IPS DF 19.7 (cell line): ENCODE measurements at places on chromosomes 16 and 17.

- no peak for DNase-seq
These were observed 116.9 kb upstream of the CDH13 start for GRCh38 chr16:82509691-82510430.

DNA sequence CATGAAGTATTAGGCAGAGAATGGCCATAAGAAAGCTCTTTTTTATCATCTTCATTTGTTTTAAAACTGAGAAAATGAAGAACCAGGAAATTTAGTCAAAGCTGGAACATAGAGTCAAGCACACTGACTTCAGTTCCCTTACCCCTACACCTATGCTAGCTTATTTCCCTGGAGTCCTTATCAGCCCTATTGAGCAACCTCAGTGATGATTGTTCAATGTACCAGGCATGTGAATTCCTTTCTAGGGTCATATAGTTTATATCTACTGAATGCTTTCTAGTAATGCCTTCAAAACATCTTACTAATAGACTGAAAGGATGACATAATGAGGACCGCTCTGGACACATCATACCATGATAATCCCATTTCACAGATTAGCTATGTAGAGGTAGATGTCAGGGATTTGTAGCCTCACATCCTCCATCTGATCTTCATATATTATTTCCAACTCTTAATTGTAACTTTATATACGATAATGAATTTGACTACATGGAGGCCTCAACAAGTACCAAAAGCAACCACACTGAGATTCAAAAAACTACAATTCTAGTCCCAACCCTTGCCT lies 460.4 kb upstream of the DYNLRB2 start:
- no peak for DNase-seq

- no peak for DNase-seq
These were observed 27.1 kb downstream of the GNPTG start for GRCh38 chr16:1378804-1379303.

DNA sequence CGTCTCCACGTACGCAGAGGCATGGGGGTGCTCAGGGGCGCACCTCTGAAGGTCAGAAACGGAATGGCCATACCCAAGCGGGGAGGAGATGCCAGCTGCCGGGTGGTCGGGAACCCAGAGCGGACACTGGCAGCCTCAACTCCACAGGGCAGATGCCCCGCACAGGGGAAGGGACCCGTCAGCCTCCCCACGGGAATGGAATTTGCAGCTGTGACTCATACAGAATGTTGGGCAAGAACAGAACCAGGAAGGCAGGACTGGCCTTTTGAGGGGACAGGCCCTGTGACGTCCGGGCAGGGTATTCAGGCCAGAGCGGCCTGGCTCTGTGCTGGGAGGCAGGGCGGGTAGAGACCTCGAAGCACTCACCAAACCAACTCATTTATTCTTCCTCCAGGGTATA lies 7.5 kb downstream of the TK1 start:
- no peak for DNase-seq

GRCh38 chr16:77920984-77921383 lies 101.4 kb upstream of the CLEC3A start:
- DNase-seq = no peak

DNA sequence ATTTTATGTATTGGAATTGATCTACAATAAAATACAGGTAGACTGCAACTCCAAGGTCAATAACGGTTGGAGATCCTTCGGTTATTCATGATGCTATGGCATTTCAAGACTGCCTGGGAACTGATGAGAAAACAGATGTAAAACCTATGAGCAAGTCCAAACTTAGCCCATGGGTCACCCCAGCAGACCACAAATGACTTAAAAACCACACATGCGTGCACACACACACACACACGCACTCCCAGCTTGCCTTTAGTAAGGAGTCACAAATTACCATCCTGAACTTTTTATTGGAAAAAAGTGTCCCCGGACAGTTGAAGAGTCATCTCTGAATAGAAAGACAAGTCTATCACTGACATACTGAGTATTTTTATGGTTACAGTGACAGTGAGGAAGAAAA lies 26.7 kb downstream of the TRIM25 start:
- no peak for DNase-seq

DNA sequence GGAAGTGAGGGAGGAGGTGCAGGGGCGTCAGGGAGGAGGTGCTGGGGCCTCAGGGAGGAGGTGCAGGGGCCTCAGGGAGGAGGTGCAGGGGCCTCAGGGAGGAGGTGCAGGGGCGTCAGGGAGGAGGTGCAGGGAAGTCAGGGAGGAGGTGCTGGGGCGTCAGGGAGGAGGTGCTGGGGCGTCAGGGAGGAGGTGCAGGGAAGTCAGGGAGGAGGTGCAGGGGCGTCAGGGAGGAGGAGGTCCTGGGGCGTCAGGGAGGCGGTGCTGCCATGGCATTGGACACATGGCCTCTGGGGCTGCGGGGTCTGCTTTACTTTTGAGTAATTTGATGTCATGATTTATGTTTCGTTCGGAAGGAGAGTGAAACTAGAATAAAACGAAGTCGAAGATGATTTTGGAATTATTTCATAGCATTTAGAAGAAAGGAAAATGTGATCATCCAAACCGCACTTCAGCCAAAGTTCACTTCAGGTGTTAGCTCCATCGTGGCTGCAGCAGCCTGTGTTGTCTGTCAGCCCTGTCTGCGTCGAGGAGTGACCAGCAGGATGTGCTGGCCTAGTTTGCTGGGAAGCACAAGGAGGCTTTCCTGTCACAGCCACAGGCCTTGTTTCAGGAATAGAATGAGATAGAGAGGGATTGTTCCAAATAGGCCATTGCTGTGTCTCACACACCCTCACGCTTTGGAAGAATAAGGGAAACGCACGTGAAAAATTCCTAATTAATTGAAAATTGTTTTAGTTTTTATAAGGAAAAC lies 42.8 kb downstream of the RAB11FIP3 start:
- DNase-seq = no peak

DNA sequence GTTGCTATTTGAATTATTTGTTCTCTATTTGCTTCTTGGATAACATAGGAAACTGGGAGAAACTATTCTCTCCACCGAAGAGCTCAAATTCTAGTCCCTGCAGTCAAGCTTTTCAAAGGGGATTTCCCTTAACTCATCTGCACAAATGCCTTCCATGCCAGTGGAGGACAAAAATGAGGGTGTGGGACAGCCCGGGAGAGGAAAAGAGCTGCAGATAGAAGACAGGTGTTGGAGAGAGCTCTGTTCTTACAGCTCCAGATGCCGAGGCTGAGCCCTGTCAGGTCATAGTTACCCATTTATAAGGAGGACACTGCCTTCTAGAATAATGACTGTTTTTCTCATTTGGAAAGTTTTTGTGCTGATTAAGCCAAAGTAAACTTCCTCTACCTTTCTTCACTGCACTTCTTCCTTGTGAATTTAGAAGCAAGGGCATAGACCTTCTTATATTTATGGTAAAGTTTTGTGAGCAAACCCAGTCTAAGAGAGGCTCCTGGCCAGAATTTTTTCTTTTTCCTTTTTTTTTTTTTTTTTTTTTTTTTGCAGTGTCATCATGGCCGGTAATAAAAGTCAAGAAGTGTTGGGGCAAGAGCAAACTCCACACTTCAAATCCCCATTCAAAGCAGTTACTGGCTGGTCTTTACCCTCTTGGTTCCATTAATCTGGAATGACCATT lies 177.2 kb downstream of the ABCC12 start:
- no peak for DNase-seq

GRCh38 chr16:21301895-21302291 lies 23.8 kb upstream of the CRYM start:
- no peak for DNase-seq

DNA sequence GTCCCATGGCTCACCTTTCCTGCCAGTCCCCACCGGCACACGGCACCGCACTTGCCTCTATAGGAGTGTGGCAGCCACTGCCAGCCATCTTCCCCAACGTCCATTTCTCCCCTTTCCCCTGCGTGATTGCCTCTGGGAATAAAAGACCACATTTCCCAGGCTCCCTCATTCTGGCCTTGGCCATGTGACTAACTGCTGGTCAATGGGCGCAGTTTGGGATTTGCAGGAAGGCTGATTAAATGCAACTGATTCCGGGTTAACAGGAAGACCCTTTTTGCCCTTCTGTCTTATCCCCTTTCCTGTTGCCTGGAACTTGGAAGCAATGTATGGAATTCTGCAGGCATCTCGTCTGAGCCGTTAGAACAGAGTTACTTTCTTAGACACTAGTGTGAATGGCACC lies 3.0 kb downstream of the BTBD17 start:
- DNase-seq = no peak

DNA sequence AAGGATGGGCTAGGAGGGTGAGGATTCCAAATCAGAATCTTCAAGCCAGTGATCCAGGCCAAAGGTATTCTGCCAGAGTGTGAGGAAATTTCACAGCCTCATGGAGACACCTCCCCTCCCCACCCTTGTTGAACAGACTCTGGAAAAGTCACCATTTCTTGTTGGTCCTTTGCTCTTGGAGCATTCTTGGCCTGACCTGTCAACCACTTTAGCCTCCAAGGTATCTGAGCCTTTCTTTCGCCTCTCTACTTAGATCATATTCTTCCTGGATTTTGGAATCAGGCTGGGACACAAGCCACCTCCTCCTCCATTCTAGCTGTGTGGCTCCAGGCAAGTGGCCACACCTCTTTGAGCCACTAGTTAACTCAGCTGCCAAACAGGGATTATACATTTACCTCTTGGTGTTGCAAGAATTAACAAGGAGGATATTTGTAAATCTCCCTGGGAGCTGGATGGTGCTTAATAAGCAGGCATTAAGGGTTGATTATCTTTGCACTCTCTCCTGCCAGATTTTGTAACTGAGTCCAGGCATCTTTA lies 193.5 kb downstream of the WWOX start:
- DNase-seq = no peak

DNA sequence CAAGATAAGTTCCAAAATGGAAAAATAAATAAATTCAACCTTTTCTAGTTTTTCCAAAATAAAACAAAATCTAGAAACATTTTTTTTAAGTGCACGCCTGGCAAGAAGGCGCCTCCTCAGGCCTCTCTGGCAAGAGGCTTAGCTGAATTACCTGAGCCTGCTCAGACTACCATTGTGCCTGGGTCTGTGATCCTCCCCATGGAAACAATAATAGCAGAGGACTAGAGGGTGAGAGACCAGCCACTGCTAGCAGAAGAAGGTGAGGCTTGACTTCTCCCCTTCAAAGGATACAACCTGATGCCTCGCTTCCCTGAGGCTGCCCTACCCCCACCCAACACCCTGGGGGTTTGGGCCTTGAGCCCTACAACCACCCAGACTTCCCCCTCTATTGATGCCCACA lies 14.8 kb downstream of the TERB1 start:
- no peak for DNase-seq

DNA sequence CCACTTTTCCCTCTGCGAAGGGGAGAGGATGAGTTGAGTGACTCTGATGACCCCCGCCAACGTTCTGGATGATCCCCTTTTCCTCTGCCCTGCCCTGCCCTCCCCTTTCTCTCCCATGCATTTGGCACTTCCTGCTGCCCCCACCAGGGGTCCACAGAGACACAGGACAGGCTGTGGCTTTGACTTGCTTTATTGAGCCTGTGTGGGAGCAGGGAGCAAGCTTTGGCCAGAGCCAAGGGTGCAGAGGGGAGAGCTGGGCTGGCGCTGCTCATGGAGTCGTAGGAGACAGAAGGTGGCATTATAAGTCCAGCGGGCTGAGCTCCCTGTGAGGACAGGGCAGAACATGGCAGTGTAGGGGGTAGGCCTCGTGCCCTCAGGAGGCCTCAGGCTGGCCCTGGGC lies 1.6 kb downstream of the PPY start:
- DNase-seq = no peak

DNA sequence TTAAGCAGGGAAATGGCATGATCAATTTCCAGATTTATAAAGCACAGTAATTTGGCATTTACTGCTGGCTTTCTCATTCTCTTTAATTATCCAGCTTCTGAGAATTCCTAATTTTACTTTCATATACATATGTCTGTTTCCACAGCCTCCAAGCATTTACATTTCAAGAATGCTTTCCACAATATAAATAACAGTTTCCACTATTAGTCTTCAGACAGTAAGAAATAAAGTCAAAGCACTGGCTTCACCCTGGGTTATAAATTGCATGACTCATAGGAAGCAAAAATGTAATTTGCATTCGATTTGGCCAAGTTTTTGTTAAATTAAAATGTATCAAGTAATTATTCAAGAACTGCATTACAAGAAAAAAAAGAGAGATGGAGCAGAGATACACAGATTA lies 53.5 kb downstream of the MPHOSPH6 start:
- no peak for DNase-seq

DNA sequence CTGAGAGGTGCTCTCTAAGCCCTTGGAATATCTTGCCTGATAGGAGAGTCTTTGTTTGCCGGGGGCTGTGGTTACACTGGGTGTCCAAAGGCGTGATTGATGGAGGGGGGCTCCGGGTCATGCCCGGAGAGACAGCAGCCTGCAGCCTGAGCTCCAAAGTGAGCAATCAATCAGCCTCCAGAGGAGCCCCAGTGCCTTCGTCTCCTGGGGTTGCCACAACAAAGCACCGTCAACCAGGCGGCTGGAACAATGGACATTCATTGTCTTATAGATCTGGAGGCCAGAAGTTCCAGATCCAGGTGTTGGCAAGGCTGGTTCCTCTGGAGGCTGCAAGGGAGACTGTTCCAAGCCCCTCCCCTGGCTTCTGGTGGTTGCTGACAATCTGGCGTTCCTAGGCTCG lies 24.0 kb upstream of the GINS2 start:
- DNase-seq = no peak

- DNase-seq = no peak
These were observed 3.5 kb upstream of the C16orf95 start for GRCh38 chr16:87320510-87321227.

- DNase-seq = no peak
These were observed 1631.0 kb downstream of the CDH8 start for GRCh38 chr16:60405286-60405685.

DNA sequence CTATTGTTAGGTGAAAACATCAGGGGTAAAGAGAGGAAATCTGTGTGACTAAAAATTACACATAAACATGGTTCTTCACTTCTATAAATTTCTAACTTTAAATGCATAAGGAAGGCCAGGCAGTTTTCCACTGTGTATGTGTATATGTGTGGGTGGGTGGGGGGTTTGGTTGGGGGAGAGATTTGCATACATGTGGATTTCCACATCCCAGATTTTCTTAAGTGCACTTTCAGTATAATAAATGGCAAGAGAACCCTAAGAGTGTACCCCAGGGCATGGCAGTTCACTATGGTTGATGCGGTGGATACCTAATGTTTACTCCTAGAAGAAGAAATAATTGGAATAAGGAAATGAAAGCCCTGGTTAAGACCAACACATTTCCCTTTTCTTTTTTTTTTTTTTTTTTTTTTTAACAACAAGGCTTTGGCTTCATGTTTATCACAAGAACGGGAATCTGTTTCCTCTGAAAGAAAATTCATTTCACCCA lies 451.8 kb upstream of the CCL2 start:
- DNase-seq = no peak

GRCh38 chr16:28524681-28525171 lies 14.0 kb downstream of the NUPR1 start:
- DNase-seq = no peak

DNA sequence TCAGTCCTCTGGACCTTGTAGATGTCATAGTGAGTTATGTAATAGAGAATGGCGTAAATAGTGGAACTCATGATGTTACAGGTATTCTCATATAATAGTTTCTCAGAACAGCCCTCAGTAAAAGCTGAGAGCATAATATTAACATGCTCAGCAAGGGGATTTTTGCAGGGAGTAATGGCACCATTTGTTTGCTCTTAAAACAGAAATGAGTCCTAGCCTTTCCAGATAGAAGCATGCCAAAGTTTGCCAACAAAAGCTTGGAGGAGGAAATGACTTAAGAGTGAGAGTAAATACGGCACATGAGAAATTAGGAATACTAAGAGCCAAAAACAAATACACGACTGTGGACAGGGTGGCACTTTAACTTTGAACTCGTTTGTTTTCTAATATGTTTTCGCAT lies 198.4 kb downstream of the ANKFN1 start:
- no peak for DNase-seq
